Activated CD8-positive, alpha-beta memory T cell treated with anti-CD3 and anti-CD28 coated beads for 48 hours (primary cell): ENCODE measurements at places on chromosomes 6 and 20.

DNA sequence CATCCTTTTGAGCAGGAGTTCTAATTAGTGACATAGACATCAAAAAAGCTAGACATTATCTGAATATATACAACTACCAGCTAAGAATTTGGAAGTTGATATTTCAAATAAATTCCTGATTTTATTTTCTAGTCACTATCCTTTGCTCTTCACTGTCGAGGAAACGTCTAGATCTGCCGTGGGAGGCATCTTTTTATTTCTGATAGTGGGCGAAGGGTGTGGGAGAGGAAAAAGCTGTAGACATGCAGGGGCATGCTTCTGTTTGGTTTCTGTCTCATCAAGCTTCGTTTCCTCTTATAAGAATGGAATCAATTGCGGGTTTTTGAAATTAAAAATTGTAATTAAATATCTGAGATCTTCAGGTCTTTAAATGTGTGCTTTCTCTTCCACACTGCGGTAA, 16.2 kb upstream of the C6orf118 start:
- DNase-seq, result no peak

GRCh38 chr6:36217946-36218345, 21.4 kb downstream of the BRPF3 start:
- no peak for DNase-seq

- DNase-seq, result no peak
These were observed 531.6 kb upstream of the HS3ST5 start for GRCh38 chr6:114874410-114874809.

- no peak for DNase-seq
These were observed 1.1 kb downstream of the TBC1D32 start for GRCh38 chr6:121333196-121333595.

- DNase-seq, result no peak
These were observed 364.3 kb upstream of the PTCHD4 start for GRCh38 chr6:48475275-48475674.

DNA sequence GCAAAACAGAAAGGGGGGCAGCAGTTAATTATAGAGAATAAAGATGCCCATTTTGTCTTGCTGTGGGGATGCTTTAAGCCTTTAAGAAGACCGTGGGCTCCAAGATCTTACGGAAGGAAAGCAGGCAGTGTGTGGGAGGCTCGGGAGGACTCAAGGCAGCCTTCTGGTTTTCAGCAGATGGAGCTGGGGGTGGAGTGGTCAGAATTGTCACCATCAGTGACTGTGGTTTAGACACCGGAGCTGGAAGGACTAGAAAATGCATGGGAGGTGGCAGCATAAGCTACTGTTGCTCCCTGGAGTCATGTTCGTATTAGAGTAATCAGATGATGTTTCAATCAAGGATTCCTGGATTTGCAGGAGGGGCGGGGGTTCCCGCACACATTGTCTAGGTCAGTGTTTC, 3.7 kb downstream of the PHACTR1 start:
- DNase-seq, result no peak
